ENCODE measurements at places on chromosomes 7 and 10.

- no peak for DNase-seq
Measured at GRCh38 chr10:60611291-60611747, 167.0 kb upstream of the CDK1 start.

GRCh38 chr7:33278095-33278494, 148.7 kb downstream of the BBS9 start:
- no peak for DNase-seq

DNA sequence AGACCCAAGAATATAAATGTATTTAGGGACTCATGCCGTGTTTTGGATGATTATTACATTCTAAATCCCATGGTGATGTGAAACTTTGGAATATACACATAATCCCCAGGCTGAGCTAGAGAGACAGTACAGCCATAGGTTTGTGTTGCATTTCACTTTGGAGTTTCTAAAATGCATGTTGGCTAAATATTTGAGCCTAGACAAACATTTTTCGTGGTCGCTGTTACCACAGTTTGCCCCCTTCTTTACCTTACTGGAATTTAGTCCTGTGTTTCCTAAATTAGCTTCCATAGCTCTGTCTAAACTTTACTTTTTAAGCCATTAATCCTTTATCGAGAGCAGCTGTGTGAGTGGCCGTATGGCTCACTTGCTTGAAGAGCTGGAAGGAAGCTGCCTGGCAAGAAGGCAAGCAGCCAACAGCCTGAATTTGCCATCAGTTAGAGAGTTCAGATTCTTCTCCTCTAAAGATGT, 192.0 kb downstream of the BICC1 start:
- DNase-seq, result no peak

DNA sequence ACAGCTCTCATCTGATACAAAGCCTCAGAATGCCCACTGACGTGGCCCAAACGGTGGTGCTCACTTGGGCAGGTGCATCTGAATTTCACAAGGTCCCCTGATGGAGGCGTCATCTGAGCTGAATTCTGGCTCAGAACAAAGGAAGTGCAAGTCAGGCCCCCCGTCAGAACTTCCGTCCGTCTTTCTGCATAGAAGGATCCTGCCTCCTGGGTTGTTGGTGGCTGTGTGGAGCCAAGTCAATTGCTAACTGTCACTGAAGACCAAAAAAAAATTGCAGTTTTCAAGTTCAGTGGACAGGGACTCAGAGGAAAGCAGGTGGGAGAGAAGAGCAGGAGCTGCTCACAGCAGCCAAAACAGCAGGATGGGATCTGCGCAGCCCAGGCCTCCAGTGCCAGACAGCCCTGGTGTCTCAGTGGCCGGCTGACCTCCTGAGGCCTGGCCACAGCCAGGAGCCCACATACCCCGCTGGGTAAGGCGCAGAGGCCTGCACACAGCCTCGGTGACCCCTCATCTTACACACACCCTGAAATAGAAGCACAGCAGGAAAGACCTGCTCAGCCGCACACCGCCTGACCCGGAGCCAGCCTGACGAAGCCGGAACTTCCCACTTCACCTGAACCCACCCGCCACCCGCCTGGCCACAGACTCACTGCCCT, 49.4 kb downstream of the PYROXD2 start:
- DNase-seq, result no peak

DNA sequence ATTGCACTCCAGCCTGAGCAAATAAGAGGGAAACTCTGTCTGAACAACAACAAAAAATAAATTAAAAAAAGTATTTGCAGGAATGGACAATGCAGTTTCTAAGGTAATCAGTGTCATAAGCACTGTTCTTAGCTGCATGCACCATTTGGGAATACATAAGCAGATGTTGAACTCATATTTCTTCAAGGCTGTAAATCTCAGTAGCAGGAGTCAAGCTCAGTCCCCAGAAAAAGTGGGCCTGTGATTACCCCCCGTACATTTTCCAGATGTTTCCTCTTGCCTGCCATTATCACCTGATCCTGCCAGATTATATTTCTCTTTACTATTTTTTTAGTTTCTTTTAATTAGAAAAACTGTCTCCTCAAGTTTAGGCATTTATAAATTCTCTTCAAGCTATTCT, 667.6 kb upstream of the ANKRD30A start:
- DNase-seq, result no peak

DNA sequence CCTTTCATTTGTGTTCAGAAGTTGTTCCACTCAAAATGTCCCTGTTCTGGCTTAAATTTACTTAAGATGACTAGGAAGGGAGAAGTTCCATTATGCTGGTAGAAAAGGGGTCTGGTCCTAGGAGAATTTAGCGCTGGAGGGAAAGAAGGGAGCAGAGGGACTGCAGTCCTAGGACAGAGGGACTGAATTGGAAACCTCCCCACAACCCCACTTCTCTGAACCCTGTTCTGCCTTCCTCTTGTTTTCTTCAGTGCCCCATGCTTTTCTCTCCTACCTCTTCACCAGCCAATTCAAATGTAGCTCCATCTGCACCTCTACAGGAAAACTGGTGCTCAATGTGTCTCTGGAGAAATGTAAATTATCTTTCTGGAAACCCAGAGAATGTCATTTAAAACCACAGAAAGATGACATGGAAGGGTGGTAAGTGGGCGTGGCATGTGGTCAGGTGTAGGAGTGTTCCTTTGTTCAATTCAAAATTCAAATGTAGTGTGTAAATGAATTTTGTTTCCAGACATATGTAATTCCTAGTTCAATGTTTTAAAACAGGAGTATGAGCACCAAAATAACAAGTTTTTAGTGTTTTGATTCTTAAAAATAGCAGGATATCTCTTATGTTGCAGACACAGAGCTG, 24.0 kb upstream of the RHOBTB1 start:
- no peak for DNase-seq

DNA sequence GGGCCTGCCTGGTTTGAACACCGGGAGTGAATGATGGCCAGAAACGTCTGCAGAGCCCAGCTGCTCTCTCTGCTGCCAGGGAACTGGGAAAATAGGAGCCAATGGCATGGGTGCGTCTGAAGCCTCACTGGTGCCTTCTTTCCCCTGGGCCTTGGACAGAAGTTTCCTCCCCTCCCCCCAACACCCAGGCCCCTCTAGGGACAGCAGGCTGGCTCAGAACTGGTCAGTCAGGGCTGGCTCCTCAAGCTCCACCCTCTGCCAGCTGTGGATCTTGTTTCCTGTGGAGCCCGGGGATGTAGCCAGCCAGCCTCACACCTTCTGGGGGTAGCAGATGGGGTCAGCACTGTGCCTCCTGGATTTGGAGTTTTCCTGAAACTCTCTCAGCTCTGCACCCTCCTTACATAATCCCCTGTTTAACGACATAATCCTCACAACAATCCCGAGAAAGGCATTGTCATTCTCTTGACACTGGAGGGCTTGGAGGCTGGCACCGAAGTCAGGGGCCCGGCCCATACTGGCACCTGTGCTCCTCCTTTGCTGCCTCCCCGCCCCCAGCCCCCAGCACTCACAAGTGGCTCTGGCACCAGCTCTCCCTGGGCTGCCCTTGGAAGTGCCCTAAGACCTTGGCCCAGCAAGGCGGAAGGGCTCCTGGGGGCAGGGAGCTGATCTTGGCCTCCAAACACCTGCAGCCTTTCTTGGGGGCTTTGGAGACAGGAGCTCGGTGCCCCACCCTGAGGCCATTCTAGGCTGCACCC, 5.7 kb downstream of the LDB3 start:
- DNase-seq, result no peak

GRCh38 chr10:86393362-86393761, 26.8 kb upstream of the GRID1 start:
- no peak for DNase-seq

- DNase-seq, result no peak
Measured at GRCh38 chr7:1160670-1161021, 650 bp upstream of the ZFAND2A start.

- no peak for DNase-seq
Measured at GRCh38 chr10:122112625-122113160, 123.7 kb downstream of the TACC2 start.

- DNase-seq, result no peak
Measured at GRCh38 chr7:139855498-139856270, 26.6 kb downstream of the TBXAS1 start.

- no peak for DNase-seq
Measured at GRCh38 chr7:77188731-77189437, 10.7 kb downstream of the FGL2 start.

DNA sequence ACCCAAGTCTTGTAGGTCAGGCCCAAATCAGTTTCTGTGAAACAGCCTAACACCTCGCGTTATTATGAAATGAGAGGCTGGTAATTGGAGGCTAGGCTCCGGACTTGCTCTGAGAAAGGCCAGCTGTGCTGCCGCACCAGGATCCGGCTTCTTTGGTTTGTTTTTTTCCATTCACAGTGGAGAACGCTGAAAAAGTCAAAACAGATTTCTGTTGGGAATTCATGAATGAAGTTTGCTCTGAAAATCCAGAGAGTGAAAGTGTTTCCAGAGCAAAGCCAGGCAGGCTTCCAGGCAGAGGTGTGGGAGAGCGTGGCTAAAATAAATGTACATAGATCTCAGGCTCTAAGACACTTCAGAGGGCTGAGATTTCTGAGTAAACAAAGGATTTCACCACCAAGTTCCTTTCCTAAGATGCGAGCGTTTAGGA, 240.1 kb downstream of the TRIL start:
- no peak for DNase-seq

GRCh38 chr7:5501465-5501864, 77.8 kb upstream of the TNRC18 start:
- DNase-seq, result no peak

DNA sequence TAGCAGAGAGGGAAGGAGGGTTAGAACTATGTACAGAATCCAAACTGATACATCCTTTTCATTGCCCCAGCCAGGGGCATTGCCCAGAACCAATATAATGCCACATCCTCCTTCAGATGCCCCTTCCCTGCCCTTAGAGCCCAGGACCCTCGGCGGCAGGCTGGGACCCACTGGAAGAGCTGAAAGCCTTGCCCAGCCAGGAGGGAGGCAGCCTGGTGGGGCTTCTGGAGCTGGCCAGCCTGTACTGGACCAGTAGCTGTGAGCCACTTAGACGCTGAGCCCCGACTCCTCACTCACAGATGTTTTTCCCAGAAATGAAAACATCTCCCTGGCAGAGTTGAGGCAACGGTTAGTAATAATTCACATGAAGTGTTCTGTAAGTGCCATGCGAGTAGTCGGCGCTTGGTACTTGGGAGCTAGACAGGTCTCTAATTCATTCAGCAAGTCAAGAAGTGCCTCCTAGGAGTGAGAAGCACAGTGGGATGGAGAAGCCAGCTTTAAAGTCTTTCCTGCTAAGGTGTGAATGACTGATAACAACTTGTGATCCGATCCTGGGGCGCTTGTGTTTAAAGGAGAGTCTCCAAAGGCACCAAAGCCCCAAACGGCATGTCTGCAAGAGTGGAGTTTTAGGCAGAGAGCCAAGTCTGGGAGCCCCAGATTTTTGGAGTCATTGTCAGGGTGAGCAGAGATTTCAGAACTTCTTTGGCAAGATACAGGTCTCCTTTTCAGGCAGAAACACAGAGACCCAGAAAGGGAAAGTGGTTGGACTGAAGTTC, 9.8 kb downstream of the VSIR start:
- no peak for DNase-seq

- DNase-seq, result no peak
Measured at GRCh38 chr10:49325131-49325915, 26.4 kb downstream of the C10orf71 start.
